ENCODE measurements at places on chromosomes 4 and X.

- DNase-seq = no peak
Measured at GRCh38 chr4:74230902-74231499, 73.1 kb downstream of the MTHFD2L start.

GRCh38 chr4:75820197-75820596 is 82.1 kb downstream of the PPEF2 start:
- no peak for DNase-seq

- DNase-seq = no peak
Measured at GRCh38 chrX:56618323-56618722, 54.9 kb downstream of the UBQLN2 start.

DNA sequence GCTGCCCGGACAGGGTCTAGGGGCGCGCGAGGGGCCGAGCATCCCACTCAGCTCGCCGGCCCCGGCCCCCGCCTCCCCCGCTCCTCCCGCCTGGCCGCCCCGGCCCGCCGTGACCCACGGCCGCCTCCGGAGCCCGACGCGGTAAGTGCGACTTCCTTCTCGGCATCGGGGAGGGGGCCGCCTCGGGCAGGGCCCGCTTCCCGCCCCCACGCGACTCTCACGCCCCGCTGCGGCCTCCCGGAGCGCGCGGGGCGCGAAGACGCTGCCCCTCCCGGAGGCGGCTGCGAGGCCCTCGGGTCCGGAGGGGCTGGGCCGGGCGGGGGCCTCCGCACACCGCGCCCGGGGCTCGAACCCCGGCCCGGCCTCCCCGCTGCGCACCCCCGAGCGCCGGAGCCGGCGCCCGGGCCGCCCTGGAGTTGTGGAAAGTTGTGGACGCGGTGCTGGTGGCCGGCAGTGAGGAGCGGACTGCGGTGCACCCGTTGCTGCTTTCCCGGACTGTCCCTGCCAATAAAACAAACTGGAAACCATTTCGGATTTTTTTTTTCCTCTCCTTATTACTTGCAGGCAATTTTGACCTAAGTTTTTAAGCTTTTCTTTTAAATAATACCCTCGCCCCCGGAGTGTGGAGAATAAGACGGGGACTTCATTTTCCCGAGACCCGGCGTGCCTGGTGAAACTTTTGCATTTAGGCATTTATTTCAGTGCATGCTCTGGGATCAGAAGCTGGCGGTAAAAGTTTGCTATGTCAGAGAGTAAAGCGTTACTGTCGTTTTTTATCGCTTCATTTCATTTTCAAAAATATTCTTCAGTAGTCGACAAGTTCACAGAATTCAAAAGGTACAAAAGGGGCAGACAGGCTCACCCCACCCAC is 13.0 kb upstream of the TMEM156 start:
- no peak for DNase-seq

All from urinary bladder (tissue), 4 donors.